Activated CD4-positive, alpha-beta T cell treated with anti-CD3 and anti-CD28 coated beads, Interleukin-2, Interleukin-6, amounts not matched to agents 100 ng/mL and 50 ng/mL, durations not matched to agents 16 hours and 8 hours (primary cell): ENCODE measurements at places on chromosomes 6 and 20.
A peak's percentile ranks its signal among the peaks of the same experiment; 100 is the strongest.

DNA sequence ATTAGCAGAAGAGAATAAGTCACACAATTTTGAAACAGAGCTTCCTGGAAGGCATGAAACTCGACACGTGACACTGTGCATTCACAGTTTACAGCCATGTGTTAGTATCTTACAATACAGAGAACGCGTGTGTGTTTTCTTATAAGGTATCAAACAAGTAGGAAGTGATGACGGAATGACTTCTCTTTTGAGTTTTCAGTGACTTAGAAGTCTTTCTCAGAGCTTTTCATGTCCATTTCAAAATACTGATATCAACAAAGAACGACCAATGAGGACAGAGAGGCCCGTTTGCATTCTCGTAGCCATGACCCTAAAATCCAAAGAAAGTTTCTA, 36.6 kb upstream of the DUSP22 start:
- DNase-seq = no peak

DNA sequence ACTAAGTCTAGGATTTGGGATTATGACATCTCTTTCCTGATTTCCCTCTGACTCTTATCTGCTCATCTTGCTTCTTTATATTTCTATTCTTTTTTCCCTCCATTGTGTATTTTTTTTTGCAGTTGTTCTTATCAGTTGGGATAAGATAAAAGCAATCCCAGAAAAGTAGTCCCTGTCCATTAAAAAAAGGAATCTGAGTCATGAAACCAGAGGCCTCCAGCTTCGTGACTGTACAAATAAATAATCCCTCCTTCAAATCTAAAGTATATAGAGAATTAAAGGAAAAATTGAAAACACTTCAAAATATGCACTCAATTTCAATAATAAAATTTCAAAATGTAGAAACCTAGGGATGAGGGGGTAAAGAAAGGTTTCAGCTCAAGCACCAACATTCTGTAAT, 317.8 kb upstream of the NT5E start:
- no peak for DNase-seq

DNA sequence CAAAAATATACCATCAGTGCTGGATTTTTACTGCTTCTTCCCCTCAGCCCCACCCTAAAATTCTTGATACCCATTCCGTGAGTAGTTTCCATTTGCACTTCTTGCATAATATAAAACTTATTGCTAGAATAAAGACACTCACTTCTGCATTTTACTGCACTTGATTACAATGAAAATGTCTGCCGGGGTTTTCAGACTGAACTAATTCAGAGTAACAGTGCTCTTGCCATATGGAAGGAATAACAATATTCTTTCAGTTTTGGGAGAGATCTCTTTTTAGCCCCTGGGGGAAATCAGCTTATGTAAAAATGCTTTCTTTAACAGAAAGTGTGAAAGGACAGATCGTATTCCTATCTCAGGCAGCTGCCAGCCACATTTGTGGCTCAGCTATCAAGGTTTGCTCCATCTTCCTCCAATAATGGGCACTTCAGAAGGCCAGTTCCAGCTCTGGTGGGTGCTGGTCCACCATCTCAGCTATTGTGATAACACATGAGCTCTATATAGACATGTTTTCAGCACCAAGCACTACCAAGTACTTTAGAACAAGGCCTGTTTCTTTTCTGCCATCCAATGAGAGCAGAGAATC, 8.9 kb downstream of the SMLR1 start:
- no peak for DNase-seq

GRCh38 chr20:58647796-58648501, 3.1 kb upstream of the STX16 start:
- no peak for DNase-seq

DNA sequence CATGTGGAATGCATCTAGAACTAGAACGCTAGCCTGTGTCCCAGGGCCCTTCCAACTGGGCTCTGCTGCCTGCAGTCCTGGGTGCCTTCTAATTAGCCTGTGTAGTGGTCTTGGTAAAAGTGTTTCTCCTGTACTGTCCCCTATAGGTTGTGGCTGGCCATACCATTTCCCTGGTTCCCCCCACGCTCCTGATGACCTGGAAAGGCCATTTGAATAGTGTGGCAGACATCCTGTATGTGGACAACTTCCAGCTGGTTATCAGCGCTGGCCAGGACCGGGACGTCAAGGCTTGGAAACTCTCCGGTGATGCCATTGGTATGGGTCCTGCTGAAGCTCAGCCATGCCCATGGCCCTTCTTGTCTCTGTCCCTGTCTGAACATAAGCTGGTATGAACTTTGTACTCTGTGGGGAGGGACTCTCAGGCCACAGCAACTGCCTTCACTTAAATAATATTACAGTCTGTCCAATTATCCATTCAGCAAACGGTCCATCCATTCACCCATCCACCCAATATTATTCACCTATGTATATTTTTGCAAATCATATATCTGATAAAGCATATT, 60.7 kb downstream of the SUN5 start:
- no peak for DNase-seq

GRCh38 chr6:54654381-54654780, 192.2 kb upstream of the FAM83B start:
- DNase-seq = no peak

- no peak for DNase-seq
Observed at GRCh38 chr20:62578294-62578897, 63.9 kb upstream of the SLCO4A1 start.

- no peak for DNase-seq
Observed at GRCh38 chr6:163806755-163807499, 392.4 kb downstream of the QKI start.

GRCh38 chr6:83985308-83985713, 48.3 kb upstream of the MRAP2 start:
- DNase-seq = no peak

DNA sequence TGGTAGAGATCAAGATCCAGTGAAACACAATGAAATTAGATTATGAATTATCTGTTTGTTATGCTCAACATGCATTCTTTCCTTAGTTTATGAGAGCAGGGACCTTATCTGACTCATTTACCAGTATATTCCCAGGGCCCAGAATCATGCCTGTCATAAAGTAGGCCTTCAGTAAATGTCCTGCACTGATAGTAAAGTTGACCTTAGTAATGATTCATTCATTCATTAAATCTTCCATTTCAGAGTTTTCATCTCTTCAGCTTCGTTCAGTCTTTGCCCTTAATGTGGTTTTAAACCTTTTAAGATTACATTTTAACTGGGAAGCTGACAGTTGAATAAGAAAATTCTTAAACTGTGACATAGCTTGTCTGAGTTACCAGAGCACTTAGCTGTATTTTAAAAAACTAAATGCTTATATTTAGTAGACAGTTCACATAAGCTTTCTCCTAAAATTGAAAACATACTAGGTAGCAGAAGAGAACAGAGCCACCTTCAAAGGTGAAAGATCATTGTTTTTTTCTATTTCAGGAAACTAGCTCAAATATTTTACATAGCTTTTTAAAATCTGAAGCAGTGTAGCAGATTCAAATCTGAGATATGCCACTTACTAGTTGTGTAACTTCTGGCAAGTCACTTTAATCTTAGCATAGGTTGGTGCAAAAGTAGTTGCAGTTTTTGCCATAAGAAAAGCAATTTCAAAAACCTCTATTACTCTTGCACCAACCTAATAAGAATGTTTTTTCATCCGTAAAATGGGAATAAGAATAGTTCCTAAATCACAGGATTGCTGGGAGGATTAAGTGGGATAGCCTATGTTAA, 41.4 kb downstream of the MCM8 start:
- DNase-seq = no peak

GRCh38 chr6:37092923-37093727, 76.8 kb upstream of the PIM1 start:
- DNase-seq = peak; percentile 22

- DNase-seq = no peak
Observed at GRCh38 chr6:88806728-88807127, 156.7 kb downstream of the RNGTT start.

DNA sequence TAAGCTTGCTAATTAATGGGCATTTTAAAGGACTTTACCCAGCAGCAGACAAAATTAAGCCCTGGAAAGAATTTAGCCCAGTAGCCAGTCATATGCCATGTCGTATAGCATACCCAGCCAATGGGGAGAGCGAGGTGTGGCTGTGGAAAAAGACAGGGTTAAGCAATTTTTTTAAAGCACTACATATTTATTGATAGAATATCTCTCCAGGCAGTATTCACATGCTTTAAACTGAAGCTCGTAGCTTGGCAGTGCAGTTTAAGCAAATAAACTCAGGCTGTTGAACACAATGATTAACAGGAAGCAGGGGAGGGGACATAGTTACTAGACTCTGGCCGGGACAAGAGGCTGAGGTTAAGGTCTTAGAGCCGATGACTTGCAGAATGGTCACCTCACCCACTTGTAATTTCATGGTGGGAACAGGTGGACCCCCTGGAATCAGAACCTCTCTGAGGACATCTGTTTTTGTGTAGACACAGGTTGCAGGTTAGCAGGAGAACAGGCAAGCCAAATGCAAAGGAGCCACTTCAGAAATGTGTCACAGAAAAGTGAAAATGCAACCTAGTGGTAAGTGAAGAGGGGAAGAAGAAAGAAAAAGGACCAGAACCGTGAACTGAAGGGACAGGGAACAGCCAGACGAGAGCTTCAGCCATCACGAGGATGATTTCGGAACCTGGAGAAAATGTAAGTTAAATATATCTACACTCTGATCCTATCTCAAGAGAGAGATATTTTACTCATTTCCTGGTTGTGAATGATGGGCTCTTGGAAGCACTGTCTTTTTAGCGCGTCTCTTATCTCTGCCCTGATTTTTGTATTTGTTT, 7.2 kb downstream of the GCNT2 start:
- DNase-seq = peak; percentile 73

GRCh38 chr6:14727494-14728395, 518.1 kb upstream of the JARID2 start:
- DNase-seq = no peak

DNA sequence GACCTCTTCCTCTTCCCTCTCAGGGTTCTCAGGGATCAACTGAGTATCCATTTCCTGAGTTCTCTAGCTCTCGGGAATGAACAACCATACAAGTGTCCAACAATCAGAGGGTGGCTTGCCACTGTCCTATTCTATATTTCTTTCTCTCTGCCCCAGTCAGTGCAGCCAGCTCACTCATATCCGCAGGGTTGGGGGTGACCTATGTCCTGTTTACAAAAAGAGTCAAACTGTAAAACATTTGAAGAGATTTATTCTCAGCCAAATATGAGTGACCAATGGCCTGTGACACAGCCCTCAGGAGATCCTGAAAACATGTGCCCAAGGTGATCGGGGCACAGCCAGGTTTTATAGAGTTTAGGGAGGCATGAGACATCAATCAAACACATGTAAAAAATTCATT, 10.8 kb upstream of the BTN3A2 start:
- no peak for DNase-seq

GRCh38 chr20:56711018-56711417, 81.9 kb downstream of the TFAP2C start:
- DNase-seq = no peak

DNA sequence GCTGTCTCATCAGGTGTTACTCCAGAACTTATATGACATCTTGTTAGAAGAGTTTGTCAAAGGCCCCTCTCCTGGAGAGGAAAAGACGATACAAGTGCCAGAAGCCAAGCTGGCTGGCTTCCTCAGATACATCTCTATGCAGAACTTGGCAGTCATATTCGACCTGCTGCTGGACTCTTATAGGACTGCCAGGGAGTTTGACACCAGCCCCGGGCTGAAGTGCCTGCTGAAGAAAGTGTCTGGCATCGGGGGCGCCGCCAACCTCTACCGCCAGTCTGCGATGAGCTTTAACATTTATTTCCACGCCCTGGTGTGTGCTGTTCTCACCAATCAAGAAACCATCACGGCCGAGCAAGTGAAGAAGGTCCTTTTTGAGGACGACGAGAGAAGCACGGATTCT, 43.7 kb upstream of the SMIM28 start:
- no peak for DNase-seq

- DNase-seq = no peak
Observed at GRCh38 chr6:117502580-117502979, 20.1 kb downstream of the DCBLD1 start.

GRCh38 chr20:54494303-54495006, 19.1 kb downstream of the DOK5 start:
- DNase-seq = no peak
